ENCODE measurements at places on chromosomes 7 and 10. TPM values are rescaled to one million over a fixed set of nuclear protein-coding genes. Genes with fewer than 3 reads are reported as not detected.

Gene RAB11FIP2
- total RNA-seq = 14.5 TPM

Gene NEUROG3
- 0.31 TPM for total RNA-seq

Gene AKR1C8
- not detected for total RNA-seq

Gene LRRD1
- total RNA-seq = not detected

All from H1 (cell line).